ENCODE measurements at places on chromosomes 16 and 17.
A peak's percentile ranks its signal among the peaks of the same experiment; 100 is the strongest.

GRCh38 chr16:9741776-9742175 is 440.5 kb downstream of the GRIN2A start:
- DNase-seq = no peak

GRCh38 chr17:68295086-68295485 is 3.8 kb downstream of the ARSG start:
- no peak for DNase-seq

DNA sequence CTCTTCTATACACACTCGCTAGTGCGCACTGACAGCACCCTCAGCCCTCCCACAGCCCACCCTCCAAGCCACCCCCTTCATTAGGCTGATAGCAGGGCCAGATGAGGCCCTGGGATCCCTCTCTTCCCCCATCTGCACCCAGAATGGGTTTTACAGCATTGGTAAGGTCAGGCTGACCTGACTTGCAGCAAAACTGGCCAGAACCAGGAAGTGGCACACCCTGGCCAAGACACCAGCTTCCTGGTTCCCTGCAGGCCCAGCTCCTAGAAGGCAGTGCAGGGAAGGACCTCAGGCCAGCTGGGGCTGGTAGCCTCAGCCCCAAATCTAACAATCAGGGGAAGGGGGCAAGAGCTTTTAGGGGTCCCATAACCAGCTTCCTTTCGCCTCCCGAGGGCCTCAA is 50.0 kb upstream of the MRPS23 start:
- DNase-seq = no peak

- DNase-seq = no peak
Measured at GRCh38 chr17:4534515-4534914, 20.7 kb downstream of the MYBBP1A start.

- DNase-seq = no peak
Measured at GRCh38 chr17:73748508-73748907, 104.3 kb upstream of the SDK2 start.

DNA sequence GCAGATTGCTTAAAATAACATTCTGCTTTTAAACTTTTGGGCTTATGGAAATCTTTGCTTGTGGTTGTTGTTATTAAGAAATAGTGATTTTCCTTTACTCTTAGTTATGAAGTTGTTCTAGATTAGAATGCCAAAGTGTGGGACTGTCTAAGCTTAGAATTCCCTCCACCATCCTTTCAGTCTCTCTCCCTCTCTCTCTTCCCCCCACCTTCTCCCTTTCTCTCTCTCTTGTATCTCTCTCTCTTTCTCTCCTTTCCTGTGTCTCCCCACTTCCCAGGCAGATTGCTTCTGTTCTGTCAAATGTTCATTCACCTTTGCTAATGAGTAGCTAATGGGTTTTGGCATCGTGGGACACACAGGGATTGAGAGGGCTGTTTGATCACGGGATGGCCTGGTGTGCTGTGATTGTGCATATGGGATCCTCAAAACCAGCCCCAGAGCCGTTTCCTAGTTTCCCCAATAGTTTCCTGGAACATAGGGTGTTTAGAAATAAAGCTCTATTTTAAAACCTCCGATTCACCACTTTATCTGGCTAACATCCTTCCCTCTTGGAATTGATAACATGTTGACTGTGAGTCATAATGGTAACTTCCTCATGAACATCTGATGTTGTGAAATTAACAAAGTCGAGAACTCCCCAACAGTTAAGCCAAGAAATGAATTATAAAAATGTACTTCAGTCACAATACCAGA is 502.6 kb downstream of the TMEM114 start:
- DNase-seq = no peak

- no peak for DNase-seq
Measured at GRCh38 chr17:43976963-43977837, 23.5 kb upstream of the PYY start.

- no peak for DNase-seq
Measured at GRCh38 chr17:66241839-66242238, 12.6 kb upstream of the APOH start.

DNA sequence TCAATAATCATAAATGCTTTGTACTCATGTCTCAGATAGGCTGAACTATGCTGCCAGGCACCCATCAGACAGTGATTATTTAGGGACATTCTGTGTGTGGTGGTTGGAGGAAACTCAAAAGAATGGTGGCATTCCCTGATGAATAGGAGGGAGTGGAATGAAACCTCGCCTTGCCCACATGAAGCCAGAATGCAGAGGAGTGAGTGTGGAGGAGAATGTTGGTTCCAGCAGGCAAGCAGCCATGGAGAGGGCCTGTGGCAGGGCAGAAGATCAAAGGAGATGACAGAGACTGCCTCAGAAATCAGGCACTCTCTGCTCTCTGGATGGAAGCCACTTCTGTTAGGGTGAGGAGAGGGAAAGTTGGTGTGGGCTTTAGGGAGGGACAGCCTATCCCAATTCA is 22.5 kb downstream of the KCTD19 start:
- DNase-seq = no peak

- no peak for DNase-seq
Measured at GRCh38 chr17:49505854-49506253, 10.8 kb downstream of the NGFR start.

DNA sequence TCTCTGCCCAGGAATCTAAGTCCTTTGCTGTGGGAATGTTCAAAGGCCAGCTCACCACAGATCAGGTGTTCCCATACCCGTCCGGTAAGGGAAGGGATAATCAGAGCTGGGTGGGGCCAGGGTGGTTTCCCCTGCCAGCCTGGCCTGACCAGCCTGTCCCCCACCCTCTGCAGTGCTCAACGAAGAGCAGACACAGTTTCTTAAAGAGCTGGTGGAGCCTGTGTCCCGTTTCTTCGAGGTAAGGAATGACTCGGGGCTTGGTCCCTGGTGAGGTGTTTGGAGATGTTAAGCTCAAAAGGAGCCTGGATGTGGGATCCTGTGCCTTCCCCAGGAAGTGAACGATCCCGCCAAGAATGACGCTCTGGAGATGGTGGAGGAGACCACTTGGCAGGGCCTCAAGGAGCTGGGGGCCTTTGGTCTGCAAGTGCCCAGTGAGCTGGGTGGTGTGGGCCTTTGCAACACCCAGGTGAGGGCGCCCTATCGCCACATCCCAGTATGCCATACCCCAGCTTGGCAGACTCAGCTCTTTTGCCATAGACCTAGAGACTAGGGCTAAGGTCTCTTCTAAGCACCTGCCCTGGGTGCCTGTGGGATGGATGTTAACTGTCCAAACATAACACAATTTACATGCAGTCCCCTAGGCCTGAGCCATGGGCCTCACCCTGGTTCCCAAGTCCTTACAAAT is 997 bp downstream of the ACADVL start:
- DNase-seq = peak; percentile 63

- DNase-seq = no peak
Measured at GRCh38 chr17:33039874-33040273, 48.2 kb downstream of the SPACA3 start.

DNA sequence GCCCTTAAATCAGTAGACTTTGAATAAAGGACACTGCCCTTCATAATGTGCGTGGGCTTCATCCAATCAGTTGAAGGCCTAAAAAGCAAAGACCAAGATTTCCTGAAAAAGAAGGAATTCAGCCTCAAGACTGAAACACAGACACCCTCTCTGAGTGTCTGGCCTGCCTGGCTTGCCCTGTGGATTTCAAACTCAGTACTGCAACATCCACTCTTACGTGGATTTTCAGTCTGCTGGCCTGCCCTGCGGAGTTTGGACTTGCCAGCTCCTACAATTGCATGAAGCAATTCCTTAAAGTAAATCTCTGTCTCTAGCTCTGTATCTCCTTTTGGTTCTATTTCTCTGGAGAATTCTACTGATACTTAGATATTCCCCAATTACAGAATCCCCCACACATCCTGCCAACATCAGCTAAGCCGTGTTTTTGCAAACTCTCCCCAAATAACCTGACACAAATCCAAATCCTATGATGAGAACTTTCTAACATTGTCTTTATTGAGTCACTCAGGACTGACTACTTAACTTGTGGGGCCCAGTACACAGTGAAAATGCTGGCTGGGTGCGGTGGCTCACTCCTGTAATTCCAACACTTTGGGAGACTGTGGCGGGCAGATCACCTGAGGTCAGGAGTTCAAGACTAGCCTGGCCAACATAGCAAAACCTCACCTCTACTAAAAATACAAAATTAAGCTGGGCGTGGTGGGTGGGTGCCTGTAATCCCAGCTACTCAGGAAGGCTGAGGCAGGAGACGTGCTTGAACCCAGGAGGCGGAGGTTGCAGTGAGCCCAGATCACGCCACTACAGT is 7.2 kb upstream of the TNFRSF17 start:
- no peak for DNase-seq

GRCh38 chr17:69335058-69335457 is 8.1 kb upstream of the ABCA5 start:
- DNase-seq = no peak

DNA sequence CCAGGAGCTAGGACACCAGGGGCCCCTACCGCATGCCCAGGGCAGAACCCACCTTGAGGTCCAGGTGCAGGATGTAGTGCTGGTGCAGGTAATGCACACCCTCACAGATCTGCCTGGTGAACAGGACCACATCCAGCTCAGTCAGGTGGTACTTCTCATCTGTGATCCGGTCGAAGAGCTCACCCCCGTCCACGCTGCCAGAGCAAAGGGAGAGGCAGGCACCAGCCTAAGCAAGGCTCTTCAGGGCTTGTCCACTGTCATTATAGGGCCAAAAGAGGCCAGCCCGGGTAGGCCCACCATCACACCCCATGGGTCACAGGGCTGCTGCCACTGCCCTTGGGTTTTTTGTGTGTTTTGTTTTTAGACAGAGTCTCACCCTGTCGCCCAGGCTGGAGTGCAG is 21.0 kb downstream of the MYLK3 start:
- no peak for DNase-seq

DNA sequence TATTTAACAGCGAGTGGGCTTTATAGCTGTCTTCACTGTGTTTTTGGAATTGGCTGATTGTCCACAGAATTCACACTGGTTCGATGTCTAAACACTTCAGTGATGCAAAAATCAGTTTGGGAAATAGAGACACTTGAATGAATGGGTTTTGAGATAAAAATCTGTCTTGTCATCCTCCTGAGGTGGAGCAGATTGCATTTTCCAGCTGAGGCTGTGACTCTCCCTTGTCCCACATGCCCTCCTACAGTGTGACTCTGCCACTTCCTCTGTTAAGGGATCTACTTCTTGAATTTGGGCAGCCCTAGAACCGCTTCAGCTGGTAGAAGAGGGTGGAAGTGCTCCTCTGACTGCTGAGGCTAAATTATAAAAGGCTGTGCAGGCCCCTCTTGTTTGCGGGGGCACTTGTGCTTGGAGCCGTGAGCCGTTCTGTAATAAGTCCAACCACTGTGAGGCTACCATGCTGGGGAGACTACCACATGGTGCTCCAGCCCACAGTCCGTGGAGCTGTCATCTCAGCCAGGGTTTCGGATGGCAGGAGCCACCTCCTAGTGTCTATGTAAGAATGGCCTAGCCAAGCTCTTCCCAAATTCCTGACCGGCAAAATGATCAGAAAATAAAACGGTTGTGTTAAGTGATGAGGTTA is 175.9 kb downstream of the SPECC1 start:
- no peak for DNase-seq

DNA sequence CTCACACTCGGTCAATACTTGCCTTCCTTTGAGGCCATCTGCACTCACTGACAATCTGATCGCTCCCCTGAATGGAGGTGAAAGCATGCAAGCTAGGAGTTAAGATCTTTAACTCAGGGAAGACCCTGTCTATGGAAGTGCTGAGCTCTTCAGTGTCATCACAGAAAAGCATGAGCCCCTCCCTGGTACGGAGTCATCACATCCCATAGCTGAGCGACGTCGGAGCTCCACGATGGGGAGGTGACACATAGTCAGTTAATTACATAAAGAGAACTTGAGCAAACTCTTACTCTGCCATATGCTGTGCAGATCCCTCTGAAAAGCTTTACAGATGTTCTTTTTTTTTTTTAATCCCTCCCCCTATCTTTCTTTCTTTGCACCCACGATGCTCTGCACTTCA is 463.2 kb downstream of the WWOX start:
- DNase-seq = no peak

- DNase-seq = peak; percentile 62
Measured at GRCh38 chr17:78736526-78737079, 45.5 kb downstream of the CYTH1 start.

GRCh38 chr17:67215991-67216421 is 29.0 kb downstream of the HELZ start:
- DNase-seq = no peak

- DNase-seq = no peak
Measured at GRCh38 chr17:50175035-50175807, 9.4 kb downstream of the SGCA start.

DNA sequence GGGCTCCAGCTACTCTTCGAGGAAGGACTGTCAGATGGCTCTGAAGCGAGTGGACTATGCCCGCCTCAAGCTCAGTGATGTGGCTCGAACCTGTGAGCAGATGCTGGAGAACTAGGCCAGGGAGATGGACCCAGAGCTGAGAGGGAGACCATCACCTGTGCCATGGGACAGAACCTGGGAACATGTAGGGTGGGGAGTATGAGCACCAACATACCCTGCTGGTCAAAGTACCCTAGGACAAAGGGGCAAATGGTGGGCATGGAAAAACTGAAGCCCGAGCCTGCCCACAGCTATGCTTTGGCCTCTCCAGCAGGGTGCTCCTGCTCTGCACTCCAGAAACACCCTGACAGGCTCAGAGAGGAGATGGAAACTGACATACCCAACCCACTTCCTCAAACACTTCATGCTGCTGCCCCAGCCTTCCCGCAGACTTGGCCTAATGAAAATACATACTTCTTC is 1.9 kb downstream of the MED11 start:
- peak; percentile 75 for DNase-seq

DNA sequence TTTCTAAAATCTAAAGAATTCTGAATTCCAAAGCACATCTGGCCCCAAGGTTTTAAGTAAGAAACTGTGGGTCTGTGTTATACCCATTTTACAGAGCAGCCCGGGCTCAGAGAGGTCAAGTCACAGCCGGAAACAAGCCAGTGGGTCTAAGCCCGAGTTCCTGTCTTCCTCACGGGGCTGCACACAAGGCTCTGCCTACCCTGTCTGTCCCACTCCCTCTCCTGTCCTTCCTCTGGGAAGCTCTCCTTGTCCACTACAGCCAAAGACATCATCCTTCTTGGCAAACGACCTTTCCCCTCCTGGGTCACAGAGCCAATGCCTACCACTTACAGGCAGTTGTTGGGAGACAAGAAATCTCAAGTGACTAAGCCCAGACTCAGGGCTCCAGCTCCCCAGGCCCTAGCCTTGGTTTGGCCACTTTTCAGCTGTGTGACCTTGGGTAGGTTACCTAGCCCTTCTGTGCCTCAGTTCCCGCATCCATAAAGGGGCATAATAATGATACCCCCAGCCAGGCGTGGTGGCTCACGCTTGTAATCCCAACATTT is 55.6 kb upstream of the MAP3K14 start:
- DNase-seq = no peak

DNA sequence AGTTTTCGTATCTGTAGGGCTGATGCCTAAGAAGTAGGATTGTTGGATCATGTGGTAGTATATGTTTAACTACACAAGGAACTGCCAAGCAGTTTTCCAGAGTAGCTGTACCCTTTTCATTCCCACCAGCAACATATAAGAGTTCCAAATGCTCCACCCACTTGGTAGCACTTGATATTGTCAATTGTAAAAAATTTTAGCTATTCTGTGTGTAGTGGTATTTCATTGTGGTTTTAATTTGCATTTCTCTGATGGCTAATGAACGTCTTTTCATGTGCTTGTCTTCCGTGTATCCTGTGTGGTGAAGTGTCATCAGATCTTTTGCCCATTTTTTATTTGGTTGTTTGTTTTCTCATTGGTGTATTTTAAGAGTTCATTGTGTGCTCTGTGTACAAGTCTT is 69.7 kb downstream of the TANC2 start:
- DNase-seq = no peak

GRCh38 chr17:75691801-75692626 is 24.9 kb downstream of the SAP30BP start:
- no peak for DNase-seq

- DNase-seq = no peak
Measured at GRCh38 chr17:63479495-63480184, 2.8 kb downstream of the ACE start.

- DNase-seq = no peak
Measured at GRCh38 chr17:77735081-77735565, 223.4 kb upstream of the TNRC6C start.

Measured in GM10248 (cell line).